ENCODE measurements at places on chromosomes 1 and 21.

- peak; percentile 36 for DNase-seq
Observed at GRCh38 chr1:153880962-153881361, 41.8 kb downstream of the GATAD2B start.

GRCh38 chr1:30883389-30884172, 25.0 kb downstream of the SDC3 start:
- no peak for DNase-seq

DNA sequence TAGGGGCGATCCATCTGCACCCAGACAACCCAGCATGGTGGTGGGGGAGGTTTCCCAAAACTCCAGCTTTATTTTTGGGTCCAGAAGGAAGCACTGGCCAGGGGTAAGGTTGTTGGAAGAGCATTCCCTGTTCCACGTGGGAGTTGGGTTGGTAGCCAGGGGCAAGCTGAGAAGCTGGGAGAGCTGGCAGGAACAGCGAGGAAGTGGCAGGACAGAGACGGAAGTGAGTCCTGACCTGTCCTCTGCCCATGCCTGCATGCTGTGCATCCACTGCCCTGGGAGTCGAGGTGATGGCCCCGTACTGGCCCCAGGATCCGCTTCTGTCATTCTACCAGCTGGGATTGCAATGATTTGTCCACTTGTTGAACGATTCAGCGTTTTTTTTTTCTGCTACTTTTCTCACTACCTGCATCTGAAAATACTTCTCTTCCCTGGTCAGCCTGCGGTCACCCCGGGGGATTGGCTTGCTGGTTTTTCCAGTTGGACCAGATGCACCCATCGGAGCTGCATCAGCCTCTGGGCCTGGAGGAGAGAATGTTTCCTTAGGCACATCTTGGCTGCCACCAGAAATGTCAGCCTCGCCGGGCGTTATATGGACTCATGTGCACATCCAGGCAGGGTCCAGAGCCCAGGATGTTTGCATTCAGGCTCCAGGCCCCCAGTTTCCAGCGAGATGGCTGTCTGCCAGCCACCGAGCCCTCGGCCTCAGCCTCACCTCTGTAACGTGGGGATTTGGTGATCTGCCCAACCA, 28.3 kb upstream of the TMPRSS2 start:
- no peak for DNase-seq

GRCh38 chr1:45409276-45409675, 69.0 kb upstream of the MUTYH start:
- DNase-seq, result no peak

- DNase-seq, result no peak
Observed at GRCh38 chr1:115173151-115173550, 83.8 kb upstream of the TSPAN2 start.

- no peak for DNase-seq
Observed at GRCh38 chr1:226061068-226061840, 1.3 kb upstream of the H3-3A start.

- DNase-seq, result no peak
Observed at GRCh38 chr1:202593845-202594244, 116.4 kb downstream of the SYT2 start.

GRCh38 chr1:9058465-9058864, 11.0 kb downstream of the SLC2A5 start:
- DNase-seq, result no peak

GRCh38 chr1:53987880-53988279, 30.1 kb downstream of the LDLRAD1 start:
- no peak for DNase-seq

Measured in activated T-cell treated with anti-CD3 and anti-CD28 coated beads, Interleukin-2, amount 50 U/mL, for 48 hours (primary cell).